ENCODE measurements at places on chromosomes 11 and 22.
A peak's percentile ranks its signal among the peaks of the same experiment; 100 is the strongest.

GRCh38 chr11:60125956-60126585, 37.6 kb downstream of the MS4A2 start:
- DNase-seq, result no peak

GRCh38 chr11:4882543-4882942, 843 bp downstream of the OR51T1 start:
- DNase-seq, result no peak

DNA sequence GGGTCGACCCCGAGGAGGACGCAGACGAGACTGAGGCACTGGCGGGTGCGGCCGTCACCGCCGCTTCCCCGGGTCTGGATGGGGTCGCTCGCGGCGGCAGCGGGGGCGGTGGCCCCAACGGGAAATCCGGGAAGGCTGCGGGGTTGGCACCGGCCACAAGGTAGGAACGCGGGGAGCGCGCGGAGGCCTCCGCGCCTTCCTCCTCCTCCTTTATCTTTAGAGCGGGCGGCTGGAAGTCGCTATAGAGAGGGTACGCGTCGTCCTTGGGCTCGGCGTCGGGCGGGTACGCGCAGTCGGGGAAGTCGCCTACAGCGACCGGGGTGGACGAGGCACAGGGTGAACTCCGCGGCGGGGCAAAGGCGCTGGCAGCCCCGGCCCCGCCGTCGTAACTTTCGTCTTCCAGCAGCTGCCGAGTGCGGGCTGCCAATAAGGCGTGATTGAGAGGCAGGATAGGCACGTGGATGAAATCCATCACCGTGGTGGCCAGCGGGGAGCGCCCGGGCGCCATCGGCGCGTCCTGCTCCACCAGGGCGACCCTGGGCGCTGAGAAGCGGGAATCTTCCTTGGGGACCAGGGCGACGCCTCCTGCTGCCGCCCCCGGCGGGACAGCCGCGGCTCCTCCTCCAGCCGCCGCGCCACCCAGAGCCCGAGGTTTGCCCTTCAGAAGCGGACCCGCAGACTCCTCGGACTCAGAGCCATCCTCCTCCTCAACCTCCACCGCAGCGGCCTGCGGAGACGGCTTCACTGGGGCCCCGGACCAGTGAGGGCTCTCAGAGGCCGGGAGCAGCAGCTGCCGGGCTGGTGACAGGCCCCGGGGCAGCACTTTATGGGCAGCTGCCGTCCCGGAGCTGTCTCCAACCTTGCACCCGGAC, 1.7 kb downstream of the PGR start:
- DNase-seq, result no peak

GRCh38 chr11:32894149-32894827, 1.7 kb downstream of the QSER1 start:
- DNase-seq, result peak; percentile 19

GRCh38 chr22:16953206-16954059, 54.6 kb downstream of the GAB4 start:
- DNase-seq, result no peak

GRCh38 chr11:69635804-69636511, 5.0 kb upstream of the CCND1 start:
- no peak for DNase-seq

- DNase-seq, result no peak
Observed at GRCh38 chr11:130634186-130634585, 185.7 kb downstream of the ADAMTS15 start.

DNA sequence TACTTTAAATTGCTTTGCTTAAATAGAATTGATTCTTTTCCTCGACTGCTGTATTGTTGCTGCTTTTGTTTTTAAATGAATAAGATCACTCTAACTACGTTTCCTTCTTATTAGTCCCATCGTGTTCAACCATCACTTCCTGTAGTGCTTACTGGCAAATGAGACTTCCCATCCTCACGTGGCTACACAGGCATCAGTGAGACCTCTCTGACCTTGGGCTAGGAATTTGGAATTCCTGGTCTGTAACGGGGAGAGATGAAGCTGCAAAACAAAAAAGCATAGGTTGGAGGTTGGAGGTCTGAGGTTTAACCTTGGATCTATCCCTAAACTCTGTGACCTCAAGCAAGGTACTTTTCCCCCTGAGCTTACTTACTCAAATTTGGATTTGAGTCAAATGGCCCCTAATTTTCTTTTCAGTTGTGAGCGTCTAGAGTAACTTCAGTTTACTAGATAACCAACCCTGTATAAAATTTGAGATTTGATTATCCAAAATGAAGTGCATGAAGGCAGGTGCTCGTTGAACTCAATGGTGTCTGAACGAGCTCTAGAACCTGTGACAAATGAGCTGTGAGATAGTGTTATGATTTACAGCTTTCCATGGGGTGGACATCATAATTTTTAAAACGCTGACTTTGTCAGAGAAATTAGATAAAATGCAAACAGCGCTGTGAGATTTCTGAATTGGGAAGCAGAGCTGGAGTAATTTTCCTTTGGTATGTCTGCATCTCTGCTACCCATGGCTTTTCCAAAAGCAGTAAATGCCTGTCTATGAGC, 151.2 kb downstream of the DBX1 start:
- no peak for DNase-seq

GRCh38 chr11:112961146-112961668, at the start of gene NCAM1:
Gene NCAM1 (plus strand): TSS chr11:112961420.
- DNase-seq, result no peak

DNA sequence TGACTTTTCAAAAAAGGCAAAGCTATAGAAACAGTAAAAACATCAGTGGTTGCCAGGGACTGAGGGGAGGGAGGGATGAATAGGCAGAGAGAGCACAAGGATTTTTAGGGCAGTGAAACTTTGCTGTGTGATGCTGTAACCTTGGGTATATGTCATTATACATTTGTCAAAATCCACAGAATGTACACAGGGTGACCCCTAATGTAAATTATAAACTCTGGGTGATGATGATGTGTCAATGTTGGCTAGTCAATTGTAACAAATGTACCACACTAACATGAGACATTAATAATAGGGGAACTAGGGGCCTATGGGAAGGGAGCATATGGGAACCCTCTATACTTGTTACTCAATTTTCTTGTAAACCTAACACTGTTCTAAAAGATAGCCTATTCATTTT, 24.8 kb downstream of the RIBC2 start:
- no peak for DNase-seq

GRCh38 chr22:11253000-11253511, 4274.9 kb upstream of the OR11H1 start:
- DNase-seq, result no peak

DNA sequence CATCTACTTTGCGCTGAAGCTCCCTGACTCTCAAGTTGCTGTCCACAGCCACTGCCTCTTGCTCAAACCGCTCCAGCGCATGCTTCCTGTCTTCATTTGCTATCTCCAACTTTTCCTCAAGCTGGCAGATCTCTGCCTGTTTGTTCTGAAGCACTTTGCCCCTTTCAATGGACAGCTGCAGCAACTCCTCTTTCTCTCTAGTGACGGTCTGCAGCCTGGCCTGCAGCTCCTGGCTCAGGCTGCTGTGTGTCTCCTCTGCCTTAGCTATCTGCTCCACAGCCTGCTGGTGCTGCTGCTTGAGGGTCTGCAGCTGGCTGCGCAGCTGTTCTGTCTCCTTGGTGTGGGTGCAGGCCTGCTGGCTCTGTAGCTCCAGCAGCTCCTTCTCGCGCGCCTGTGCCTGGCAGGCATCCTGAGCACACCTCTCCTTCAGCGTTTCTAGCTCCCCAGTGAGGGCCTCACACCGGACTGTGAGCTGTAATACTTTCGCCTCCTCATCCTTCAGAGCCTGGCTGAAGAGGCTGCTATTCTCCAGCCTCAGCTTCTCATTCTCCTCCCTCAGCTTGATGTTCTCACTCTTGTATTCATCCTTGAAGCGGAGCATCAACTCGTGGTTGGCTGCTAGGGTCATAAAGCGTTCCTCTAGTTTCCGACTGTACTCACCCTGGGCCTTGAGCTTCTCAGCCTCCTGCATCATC, 723 bp downstream of the CCDC89 start:
- DNase-seq, result no peak

GRCh38 chr11:130476200-130476921, 27.9 kb downstream of the ADAMTS15 start:
- DNase-seq, result no peak

DNA sequence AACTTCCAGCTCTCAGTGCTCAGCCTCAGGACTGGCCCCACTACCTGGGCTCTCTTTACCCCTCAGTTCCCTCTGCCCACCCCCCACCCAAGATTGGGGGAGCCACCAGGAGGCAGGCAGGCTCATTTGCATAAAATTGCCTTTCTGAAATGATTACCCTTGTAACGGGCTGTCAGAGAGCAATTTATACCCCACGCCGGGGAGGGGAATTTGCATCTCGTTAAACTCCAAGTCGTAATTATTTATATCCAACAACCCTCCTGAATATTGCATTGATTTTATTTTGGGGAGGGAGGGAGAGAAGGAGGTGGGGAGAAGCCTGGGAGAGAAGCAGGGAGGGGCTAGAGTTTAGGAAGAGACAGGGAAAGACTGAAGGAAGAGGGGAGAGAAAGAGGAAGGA, 8.3 kb downstream of the NRXN2 start:
- no peak for DNase-seq

DNA sequence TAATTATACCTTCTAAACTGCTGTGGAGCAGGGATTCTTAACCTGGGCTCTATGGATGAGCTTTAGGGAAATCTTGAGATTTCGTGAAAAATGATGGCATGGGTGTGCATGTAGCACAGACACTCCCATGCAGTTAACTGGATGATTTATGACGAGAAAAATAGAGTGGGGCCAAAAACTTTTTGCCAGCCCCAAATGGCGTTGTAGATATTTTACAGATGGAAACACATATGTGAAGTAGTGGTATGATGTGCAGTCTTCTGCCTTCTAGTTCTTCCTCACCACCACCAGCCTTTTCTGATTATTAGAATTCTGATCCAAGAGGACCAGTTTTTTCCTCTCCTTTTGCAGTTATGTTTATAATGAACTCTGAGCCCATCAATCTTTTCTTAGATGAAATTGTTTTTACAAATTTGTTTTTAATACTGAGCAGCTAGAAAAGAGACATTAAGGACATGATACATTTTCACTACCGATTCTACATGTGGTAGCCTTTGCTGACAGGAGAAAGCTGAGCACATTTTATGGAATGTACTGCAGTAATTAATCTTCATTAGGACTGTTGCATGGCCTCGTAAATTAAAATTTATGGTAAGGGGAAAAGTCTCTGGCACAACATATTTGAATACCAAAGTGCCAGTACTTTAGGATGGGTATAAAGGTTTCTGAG, 261.4 kb downstream of the DDX10 start:
- no peak for DNase-seq

- DNase-seq, result no peak
Observed at GRCh38 chr22:19495562-19496323, 16.0 kb downstream of the CDC45 start.

DNA sequence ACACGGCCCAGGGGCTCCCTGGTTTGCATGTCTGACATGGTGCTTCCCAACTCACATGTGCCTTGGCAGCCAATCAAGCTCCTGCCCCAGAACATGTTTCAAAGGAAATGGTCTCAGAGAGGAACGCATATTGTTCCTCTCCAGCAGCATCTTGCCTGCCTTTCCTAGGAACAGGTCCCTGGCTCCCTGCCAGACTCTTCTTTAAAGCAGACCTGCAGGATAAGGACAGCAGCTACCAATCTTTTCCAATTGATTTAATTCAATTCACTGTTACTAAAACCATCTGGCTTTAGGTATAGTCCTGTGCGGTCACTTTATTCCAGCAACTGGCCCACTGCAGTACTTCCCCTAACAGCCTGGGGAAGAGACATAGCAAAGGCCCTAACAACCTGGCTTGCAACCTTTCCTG, 79.9 kb downstream of the AMBRA1 start:
- no peak for DNase-seq

DNA sequence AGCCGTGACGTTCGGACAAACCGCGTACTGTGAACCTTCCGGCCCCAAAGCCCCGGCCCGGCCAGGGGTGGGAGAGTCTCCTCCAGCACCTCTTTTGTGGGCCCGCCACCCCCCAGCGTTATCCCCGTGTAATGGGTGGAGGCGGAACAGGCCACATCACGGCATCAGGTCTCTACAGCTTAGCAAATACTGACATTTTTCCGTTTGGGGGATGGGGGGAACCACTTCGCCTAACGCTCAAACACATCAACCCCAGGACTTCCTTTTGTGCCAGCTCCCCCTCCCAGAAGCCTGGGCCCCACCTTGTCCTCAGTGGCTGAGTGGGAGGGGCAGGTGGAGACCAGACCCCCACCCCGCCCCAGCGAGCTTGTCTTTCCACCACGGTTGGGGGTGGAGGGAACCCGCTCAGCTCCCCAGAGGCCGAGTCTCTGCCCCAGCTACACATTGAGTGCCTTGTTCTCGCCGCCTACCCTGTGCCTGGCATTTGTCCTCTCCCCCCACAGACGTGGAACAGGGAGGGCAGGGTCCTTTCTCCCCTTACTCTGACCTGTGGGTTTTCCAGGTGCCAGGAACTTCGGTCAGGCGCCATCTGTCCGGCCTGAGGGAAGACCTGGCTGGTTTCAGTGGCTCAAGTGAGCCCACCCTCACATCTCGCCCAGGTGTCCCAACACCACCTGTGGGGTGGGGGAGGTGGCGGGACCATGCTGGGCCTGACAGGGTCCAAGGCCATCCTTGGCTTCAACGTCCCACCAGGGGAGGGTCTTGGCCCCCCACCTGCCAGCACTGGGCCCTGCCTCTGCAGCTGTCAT, 29.6 kb downstream of the SBF1 start:
- no peak for DNase-seq

- DNase-seq, result no peak
Observed at GRCh38 chr11:69232821-69233743, 60.9 kb upstream of the MYEOV start.

DNA sequence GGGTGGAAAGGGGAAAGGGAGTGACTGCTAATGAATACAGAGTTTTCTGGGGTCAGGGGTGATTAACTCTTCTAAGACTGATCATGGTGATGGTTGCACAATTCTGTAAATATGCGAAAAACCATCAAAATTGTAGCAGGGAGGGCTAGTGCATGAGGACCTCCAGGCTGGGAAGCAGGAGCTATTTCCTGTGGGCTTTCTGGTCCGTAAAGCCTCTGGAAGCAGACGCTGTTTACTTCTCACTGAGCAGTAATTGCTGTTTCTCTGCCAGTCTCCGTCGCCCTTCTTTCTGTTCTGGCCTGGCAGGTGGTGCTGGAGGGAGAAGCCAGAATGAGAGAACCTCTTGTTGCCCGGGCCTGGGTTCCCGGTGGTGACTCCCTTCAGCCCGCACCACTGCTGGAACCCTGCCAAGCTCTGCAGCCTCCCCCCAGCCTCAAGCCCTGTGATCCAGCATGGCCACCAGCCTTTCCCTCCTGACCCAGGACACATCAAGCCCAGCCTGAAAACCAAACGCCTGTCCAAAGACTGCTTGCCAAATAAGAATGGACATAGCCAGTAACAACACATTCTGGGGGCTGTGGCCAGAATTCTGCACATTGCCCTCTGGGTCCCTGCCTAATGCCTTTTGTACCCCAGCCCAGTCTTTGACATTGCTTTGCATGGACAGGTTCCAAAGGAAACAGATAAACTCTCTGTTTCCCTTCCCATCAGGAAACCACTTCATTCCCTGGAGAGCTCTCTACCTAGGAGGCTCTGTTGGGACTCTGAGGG, 201.0 kb upstream of the NAV2 start:
- no peak for DNase-seq

GRCh38 chr22:38955250-38955905, 2.0 kb upstream of the APOBEC3A start:
- no peak for DNase-seq

All from GF-D8 (cell line).